ENCODE measurements at places on chromosomes 6 and 20.

GRCh38 chr6:70381417-70381782, 31.9 kb upstream of the FAM135A start:
- no peak for DNase-seq

DNA sequence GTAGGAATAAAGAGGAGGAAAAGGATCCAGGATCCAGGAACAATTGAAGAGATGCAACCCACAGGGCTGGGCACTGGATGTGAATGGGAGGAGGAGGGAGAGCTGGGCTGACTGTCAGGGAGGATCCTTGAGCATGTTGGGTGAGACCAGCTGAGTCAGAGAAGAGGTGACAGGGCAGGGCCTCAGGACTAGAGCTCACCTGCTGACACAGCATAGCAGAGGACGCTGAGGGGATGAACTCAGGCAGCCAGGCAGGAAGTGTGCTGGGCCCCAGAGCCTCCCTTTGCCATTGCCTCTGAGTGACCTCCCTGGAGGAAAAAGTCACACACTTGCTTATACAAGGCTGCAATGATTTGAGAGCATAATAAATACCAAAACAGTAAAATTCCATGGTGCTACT, 72.3 kb downstream of the ZNF133 start:
- no peak for DNase-seq

GRCh38 chr6:39102071-39102820, 12.7 kb downstream of the SAYSD1 start:
- DNase-seq, result no peak

DNA sequence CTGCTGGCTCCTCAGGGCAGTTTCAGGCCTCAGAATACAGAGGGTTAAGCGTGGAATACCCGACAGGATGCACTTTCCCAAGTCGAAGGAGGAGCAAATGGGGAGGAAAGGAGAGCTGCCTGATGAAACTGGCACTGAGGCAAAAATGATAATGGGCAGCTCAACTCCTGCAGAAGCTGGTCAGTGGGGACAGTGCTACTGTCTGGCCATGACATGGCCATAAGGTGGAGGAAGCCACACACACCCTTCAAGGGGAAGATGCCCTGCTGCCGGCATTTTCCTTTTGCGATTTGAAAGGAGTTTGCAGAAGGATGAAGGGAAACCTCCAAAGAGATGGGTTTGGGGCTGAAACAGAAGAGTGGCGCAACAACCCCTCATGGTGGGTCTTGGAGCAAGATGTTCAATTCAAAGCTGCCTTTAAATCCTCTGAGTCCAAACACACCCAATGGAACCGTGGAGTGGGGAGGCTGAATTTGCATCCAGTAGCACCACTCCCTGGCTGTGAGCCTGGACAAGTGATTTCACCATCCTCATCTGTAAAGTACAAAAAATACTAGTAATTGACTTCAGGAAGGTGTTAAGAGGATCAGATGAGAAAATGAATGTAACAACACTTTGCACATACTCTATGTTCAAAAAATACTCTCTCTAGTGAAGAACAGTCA, 3.2 kb downstream of the ADIG start:
- DNase-seq, result no peak

DNA sequence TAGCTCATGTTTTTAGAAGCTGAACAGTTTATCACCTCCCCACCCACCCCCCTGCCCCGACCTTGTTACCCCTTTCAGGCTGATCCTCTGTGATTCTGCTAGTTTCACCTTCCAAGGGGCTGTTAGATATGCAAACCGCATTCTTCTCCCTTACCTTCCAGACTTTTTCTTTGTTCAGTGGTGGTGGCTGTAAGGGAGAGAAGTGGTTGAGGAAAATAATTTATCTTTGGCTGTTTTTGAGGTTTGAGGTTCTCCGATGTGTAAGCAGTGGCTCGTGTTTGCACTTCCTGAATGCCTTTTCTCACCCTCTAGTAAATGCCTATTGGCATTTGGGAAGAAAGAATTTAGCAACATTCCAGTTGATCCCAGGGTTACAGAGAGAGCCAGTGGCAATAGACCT, 69.4 kb upstream of the KCNG1 start:
- DNase-seq, result no peak

- no peak for DNase-seq
Observed at GRCh38 chr6:97175806-97176205, 107.2 kb downstream of the MMS22L start.

GRCh38 chr6:56649053-56649769, 6.5 kb upstream of the DST start:
- no peak for DNase-seq

DNA sequence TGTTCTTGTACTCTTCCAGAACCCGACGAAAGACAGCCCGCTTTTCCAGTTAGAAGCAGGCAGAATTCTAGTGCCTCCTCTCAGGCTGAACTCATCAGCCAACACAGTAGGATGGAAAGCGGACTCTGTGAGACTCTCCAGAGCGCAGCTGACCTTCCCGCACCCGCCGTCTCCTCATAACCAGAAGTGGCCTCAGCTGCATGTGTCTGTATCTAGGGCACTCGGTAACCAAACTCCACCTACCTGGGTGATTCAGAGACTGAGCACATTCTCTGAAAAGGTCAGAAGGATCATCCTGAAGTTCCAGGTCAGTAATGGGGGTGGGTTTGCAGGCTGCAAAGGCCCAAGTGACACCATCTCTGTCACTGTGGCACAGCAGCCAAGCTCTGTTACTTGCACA, 66.7 kb upstream of the NFATC2 start:
- DNase-seq, result no peak

- no peak for DNase-seq
Observed at GRCh38 chr20:45701873-45702272, at the start of gene WFDC13. Gene WFDC13, plus strand, starts transcription at chr20:45702038. Its CDS starts 86 bp downstream, at chr20:45702124.

- no peak for DNase-seq
Observed at GRCh38 chr6:166608774-166609173, 18.3 kb downstream of the RPS6KA2 start.

- DNase-seq, result no peak
Observed at GRCh38 chr20:6418732-6419131, 295.9 kb upstream of the FERMT1 start.

GRCh38 chr6:12472601-12473038, 182.5 kb downstream of the EDN1 start:
- no peak for DNase-seq

DNA sequence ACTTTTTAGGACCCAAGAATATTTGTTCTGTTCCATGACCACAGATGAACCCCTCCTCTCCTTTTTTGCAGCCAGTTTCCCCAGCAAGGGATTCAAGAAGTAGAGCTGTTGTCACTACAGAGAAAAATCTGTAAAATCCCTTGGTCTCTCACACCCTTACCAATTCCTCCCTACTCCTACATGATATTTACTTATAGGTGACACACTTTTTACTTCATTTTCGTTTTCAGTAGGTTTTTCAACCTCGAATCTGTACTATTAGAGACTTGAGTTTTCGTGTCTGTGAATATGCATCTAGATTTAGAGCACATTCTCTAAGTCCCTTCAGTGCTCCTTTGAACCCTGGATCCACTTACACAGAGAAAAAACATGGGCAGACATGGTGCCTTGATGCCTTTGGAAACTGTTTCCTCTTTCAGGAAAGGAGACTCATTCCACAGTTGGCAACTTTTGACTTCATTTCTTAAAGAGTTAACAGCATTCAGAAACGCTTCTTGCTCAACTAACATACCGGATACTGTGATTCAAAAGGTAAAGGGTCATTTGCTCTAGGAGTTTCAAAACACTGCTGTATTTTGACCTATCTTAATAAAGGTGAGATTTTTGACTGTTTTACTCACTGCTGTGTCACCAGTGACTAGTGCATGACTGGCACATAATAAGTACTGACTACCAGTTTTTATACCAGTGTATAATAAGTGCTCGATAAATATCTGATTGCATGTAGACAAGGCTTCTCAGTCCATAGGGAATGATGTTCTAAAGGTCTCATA, 50.6 kb downstream of the LAMA4 start:
- no peak for DNase-seq

DNA sequence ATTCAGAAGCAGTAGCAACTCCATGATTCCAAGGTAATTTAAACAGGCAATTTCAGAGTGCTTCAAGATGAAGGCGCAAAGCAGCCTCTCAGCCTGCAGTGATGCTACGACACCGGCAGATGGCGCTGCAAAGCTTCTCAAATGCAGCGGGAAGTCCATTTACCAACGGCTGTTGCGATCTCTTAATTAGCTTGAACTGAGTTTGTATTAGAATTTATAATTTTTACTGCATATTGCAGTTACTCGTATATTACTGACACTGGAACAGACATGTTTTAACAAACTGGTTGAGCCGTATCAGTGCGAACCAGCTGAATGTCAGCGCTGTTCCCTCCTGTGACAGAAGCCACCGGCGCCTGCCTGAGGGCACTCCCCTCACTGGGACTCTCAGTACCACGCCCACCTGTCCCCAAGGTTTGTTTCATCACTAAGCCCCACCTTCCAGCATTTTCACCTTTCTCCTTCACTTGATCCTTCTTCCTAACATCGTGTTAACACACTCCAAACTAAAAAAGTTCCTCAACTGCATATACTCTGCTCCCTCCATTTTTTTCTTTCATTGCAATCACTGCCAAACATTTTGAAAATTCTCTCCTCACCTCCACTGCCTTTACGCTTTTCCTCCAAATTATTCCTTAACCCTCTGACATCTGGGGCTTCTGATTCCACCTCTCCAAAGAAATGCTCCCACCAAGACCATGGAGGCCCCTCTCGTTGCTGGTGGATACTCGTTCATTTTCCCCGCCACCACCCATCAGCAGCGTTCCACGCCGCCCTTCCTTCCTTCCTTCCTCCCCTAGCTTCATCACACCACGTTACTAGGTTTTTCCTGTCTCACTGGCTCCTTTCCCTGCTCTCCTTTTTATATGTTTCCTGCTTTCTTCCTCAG, 14.5 kb downstream of the GNL1 start:
- peak; percentile 78 for DNase-seq

DNA sequence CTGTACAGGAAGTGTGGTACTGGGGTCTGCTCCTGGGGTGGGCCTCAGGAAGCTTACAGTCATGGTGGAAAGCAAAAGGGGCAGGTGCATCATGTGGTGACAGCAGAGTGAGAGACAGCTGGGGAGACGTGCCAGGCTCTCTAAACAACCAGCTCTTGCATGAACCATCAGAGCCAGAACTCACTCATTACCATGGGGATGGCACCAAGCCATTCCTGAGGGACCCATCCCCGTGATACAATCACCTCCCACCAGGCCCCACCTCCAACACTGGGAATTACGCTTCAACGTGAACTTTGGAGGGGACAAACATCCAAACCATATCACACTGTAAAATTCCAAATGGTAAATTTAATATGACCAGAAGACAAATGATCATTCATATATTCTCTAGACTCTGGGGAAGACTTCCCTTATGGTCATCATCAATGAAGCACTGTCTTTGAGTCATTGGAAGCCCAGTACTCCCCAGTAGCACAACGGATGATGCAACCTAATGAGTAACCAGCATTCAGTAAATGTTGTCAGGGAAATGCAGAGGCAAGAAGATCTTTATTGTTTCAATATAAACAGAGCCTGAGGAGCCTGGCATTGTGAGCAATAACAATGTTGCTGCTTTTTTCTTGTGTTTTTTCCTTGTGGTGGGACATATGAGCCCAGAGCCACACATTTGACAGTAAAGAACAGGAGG, 48.2 kb upstream of the RALY start:
- no peak for DNase-seq

DNA sequence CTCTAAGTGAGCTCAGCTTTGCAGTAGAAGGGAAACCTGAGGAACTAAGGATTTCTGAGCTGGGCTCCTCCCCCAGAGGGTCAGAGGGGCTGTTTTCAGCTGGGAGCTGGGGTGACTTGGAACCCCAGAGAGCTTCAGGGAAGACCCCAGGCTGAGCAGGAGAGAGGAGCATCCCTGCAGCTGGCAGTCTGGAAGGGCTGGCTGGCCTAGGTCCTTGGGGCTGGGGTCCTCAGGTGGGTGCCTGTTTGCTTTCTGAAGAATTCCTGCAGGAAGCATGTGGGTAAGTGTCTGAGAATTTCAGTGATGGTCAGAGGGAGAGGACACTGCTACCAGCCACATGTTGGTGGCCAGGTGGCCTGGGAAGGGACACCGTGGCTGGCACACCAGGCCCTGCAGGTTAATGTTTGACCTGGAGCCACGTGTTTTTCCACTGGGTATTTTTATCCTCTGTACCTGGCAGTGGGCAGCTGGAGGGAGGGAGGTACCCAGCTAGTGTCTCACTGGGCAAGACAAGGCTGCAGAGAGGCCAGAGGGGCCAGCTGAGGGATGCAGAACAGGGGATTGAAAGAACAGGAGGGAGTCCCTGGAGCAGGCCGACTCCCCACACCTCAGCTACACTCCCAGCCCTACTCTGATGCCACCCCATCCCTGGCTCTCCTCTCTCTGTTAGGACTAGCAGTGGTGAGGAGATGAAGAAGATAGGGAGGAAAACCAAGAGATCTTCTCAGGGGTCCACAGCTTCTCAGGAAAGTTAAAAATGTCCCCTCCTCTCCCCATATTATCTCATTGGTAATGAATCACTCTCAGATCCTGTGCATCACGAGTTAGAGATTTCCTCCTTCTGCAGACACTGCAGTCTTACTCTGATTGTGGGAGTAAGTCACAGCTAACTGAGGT, 143.6 kb downstream of the VEGFA start:
- DNase-seq, result peak; percentile 96

- peak; percentile 48 for DNase-seq
Observed at GRCh38 chr20:6623989-6624388, 143.5 kb upstream of the BMP2 start.

- DNase-seq, result no peak
Observed at GRCh38 chr20:48714764-48715163, 113.0 kb downstream of the PREX1 start.

DNA sequence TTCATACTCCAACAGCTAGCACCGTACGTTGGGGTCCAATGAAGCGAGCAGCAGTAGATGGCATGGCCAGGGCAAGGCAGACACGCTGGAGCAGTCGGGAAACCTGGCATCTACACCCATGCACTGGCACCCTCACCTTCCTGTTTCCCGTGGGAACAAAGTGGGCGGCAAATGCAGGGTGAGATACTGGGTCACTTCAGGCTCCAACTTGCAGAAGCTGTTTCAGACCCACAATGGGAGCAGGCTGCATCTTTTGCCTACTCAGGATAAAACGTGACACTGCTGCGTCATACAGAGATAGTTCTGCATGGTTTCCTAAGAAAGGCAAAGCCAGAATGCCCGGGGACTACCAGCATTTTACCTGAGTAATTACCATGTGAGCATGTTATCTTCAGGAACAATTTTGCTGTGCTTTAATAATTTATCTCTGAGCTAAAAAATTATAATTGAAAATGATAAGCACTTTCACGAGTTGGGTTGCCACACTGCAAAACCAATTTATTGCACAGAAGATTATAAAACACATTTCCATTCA, 10.9 kb upstream of the CD93 start:
- no peak for DNase-seq

DNA sequence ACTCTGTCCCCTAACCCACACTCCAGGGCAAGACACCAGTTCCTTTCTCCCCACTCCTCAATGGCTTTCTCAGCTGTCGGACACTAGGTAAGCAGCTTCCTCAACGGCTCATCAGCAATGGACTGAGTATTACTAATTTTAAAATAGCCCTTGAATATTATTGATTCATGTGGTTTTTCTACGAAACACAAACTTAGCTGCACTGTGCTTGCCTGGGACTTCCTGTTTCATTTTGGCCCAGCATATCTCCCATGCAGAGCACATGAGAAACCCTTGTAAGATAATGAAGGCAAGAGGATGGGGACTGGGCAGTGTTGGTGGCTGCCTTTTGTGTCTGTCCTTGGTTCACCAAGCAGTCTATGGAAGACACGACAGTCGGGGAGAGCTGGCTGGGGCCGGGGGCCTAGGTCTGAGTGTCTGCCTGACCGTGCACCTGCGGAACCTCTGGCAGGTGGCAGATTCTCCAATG, 48.9 kb downstream of the RNASET2 start:
- no peak for DNase-seq

- no peak for DNase-seq
Observed at GRCh38 chr6:35601331-35602132, 87.2 kb downstream of the FKBP5 start.

All from left lobe of liver (tissue), 2 donors.